CD4-positive, alpha-beta T cell treated with Interleukin-17A for 4 hours (primary cell): ENCODE measurements at places on chromosomes 7 and 10.

DNA sequence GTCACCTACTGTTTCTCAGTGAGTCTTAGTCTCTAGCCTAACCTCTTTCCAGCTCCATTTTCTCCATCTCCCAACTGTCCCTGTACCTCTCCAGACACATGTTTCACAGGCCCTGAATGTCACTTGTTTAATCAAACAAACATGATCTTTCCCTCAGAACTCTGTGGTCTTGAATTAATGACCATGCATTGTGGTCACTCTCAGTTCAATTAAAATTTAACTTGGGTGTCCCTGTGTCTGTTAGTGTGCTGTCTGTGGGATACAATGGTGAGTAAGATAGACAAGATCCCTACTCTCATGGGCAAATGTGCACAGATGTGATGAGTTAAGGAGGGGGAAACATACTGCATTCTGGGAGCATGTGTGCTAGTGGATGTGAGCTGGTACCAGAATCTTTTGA is 65.0 kb downstream of the RBM33 start:
- DNase-seq, result no peak

DNA sequence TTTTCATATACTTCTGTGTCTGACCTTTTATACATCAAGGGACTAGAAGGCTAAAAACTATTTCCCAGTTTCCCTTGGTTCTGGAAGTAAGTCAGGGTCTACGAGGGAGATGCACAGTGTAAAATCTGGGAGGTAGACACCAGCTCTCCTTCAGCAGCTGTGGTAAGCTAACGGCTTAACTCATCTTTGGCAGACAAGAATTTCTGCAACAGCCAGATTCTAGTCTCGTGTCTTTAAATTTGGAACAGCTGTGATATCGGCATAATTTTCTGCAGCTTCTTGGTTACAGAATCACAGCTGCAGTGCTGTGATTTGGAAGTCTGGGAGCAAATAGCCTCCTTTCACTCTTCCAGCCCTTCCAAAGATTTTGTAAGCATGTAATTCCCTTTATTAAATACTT is 37.4 kb upstream of the ABCB4 start:
- no peak for DNase-seq

- no peak for DNase-seq
Measured at GRCh38 chr7:12975412-12975811, 288.0 kb downstream of the ARL4A start.

- DNase-seq, result no peak
Measured at GRCh38 chr7:114148779-114149178, 230.0 kb upstream of the PPP1R3A start.

GRCh38 chr10:65346466-65346865 is 1579.4 kb upstream of the LRRTM3 start:
- no peak for DNase-seq

- no peak for DNase-seq
Measured at GRCh38 chr7:95527776-95528250, 42.1 kb downstream of the ASB4 start.

DNA sequence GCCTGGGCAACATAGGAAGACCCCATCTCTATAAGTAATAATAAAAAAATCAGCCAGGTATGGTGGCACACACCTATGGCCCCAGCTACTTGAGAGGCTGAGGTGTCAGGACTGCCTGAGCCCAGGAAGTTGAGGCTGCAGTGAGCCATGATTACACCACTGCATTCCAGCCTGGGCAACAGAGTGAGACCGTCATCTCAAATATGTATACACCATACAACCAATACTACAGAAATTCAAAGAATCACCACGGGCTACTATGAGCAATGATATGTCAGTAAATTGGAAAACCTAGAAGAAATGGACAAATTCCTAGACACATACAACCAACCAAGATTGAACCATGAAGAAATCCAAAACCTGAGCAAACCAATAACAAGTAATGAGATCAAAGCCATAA is 60.3 kb upstream of the ZC3HAV1 start:
- DNase-seq, result no peak

- DNase-seq, result no peak
Measured at GRCh38 chr10:76774987-76775603, 862.5 kb downstream of the KCNMA1 start.

DNA sequence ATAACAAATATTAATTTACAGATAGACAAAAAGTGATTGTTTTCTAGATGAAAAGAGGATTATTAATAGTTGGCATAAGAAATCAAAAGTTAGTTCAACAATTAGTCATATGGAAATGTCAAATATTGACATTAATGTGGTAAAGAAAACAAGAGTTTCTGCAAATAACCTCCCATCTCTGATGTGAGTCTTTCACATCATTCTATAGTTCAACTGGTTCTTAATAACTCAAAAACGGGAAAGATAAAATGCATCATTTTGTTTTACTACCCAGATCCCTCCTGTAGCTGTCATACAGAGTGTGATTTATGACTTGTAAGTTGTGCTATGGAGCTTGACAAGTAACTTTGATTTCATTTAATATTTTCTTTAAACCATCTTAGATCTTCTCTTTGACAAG is 594.8 kb downstream of the ZWINT start:
- no peak for DNase-seq

GRCh38 chr7:7051206-7051877 is 131.0 kb upstream of the C1GALT1 start:
- no peak for DNase-seq

- no peak for DNase-seq
Measured at GRCh38 chr10:114284346-114285071, 45.5 kb downstream of the VWA2 start.

DNA sequence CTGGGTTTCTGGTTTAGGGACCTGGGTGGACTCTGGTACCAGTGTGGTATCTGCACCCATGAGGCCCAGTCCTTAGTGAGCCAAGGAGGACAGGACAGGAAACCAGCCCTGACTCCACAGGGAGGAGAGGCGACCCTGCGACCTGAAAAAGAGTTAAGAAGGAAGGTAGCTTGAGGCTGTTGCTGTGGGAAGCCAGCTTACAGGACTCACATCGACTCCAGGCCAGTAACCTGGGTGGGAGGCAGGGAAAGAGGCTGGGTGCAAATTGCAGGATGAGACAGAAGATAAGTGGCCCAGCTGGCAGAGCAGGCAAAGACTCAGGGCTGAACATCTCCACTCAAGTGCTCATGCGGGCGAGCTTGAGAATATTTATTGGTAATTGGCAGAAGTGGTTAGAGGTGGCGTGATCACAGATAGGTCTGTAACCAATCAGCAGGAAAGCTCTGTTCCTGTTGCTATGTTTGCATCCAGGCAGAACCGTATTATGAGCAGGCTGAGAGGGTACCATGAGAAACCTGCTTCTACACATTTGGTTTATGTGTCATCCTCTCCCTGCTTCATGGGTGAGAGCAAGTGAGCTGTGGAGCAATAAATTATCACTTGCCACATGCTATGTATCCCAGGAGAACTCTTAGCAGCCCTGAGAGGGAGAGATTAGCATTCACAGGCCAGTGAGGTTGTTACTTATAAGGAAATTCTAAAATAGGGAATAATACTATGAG is 11.0 kb downstream of the TLL2 start:
- no peak for DNase-seq

DNA sequence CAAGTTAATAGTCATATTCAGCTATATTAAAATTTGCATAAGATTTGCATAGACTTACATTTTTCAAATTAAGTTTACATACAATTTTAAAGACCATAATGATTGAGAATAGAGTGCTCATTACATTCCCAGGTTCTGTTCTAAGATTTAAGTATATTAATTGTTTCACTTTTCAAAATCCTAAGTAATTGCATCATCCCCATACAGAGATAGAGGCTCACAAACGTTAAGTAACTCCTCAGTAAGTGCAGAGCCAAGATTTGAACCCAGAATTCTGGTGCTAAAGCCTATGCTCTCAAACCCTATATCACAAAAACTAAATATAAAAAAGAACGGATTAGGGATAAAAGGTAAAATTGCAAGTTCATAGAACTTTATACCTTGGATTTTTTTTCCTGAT is 2.1 kb downstream of the ITIH5 start:
- DNase-seq, result no peak

DNA sequence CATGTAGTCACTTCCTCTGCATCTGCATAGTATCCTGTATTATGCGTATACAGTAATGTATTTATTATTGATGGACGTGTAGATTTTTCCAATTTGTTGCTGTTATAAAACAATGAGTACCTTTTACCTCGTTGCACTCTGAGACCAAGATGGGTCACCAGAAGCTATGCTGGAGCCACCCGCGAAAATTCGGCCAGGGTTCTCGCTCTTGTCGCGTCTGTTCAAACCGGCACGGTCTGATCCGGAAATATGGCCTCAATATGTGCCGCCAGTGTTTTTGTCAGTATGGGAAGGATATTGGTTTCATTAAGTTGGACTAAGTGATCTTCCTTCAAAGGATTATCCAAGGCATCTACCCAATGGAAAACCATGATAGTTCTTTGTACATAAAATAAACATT is 1.0 kb downstream of the PSMC2 start:
- DNase-seq, result no peak

DNA sequence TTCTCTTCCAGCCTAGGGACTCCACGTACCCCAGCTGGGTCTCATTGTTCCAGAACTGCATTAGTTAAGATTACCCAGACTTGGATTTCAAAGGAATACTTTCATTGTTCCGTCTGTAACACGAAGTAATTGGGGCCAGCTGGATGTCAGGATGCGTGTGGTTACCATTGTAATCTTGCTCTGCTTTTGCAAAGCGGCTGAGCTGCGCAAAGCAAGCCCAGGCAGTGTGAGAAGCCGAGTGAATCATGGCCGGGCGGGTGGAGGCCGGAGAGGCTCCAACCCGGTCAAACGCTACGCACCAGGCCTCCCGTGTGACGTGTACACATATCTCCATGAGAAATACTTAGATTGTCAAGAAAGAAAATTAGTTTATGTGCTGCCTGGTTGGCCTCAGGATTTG is 21.0 kb downstream of the LRRC17 start:
- no peak for DNase-seq

DNA sequence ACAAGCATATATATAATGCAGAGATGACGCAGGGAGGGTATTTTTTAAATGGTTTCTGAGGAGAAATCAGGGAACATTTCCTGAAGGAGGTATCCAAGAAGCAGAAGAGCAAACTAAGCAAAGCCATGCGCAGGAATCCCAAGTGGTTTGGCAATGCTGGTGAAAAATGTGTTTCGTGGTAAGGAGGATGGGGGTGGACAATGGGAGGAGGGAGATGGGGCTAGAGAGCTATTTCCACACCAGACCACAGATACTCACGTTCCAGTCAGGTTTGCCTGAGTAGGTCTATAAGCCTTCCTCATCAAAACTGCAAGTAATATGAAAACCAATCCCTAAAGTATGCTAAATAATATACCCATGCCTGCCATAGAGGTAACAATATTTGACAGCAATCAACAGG is 223.7 kb upstream of the MKLN1 start:
- no peak for DNase-seq

GRCh38 chr10:124134251-124134893 is 41.0 kb upstream of the CHST15 start:
- no peak for DNase-seq

DNA sequence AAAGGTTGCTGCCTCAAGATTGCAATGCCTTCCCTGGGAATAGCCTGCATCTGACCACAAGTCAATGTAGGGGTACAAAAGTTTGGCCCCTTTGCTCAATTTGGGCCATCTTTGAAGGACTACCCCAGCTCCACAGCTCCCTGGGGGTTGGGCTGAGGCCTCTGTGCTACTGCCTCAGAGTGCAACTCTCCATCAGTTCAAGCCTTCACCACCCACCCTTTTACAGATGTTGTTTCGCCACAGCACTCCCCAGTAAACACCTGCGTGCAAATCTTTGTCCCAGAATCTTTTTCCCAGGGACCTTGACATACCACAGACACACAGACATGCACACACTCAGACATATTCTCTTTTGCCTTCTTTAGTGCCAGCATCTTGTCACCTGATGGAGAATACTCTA is 66.0 kb upstream of the ANKRD1 start:
- no peak for DNase-seq

- no peak for DNase-seq
Measured at GRCh38 chr10:12158111-12158510, 28.6 kb downstream of the SEC61A2 start.

- no peak for DNase-seq
Measured at GRCh38 chr10:35356725-35357092, 20.4 kb downstream of the CCNY start.

GRCh38 chr7:158387546-158387891 is 200.1 kb downstream of the PTPRN2 start:
- no peak for DNase-seq

DNA sequence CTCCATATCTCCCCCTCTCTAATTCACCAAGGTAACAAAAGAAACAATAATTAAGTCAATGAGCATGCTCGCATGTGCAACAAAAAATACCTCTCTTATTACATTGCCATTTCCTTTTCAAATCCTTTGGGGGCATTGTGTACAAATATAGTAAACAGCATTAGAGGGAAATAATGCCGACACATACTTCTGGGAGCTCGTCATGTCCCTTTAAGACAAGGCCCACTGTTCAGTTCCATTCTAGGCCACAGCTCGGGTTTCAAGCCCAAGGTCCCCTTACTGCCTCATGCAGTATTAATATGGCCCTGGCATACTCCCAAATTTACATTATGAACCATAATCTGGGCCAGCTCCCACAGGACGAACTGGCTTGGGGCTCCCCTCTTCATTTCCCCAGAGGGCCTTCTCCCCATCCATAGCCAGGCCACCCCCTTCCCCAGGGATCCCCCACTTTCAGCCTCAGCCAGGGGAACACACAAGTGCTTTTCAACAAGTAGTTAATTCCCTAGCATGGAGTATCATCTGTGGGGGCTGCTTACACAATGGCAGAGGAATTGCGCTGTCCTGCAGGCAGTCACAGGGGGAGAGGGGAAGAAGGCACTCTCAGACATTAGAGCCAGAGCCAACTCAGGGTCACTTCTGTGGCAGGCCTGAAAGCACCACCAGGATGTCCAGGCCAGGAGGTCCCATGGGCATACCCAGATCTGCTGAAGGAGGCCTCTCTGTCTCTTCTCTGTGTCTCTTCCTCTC is 110.6 kb downstream of the KCNMA1 start:
- DNase-seq, result no peak

- no peak for DNase-seq
Measured at GRCh38 chr10:63200431-63200830, 67.3 kb downstream of the NRBF2 start.

GRCh38 chr7:22672846-22673680 is 53.9 kb upstream of the IL6 start:
- no peak for DNase-seq

DNA sequence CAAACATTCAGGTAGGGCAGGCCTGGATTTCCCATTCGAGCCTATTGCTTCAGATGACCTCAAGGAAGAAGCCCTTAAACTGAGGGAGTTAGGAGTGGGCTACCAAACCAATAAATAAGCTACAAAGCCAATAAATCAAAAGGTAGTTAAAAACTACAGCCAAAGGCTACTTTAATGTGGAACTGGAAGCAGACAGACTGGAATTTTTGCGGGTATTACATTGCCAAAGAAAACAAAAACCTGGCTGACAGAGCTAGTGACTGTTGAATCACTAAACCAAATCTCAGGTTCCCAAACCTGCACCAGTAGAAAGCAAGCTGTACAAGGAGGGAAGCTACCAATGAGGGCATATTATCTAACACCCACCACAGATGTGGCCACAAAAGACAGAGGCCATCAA is 315.6 kb downstream of the GRM8 start:
- DNase-seq, result no peak
